Omental fat pad (tissue), 4 donors: ENCODE measurements at places on chromosomes 2 and 18.

DNA sequence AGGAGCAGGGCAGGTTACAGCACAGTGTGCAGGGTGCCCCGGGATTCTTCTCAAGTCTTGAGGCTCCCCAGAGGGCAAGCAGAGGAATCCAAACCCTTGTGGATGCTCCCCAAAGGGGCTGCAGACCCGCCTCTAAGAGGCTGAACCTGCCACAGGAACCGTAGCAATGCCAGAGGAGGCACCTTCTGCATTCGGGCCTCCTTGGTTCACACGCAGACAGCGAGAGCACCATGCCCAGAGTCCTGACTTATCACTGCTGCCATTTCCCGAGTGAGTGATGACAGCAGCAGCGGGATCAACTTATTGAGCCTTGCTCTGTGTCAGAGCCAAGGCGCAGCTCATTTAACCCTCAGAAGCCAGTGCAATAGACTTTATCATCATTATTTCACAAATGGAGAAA lies 203.5 kb downstream of the CTIF start:
- DNase-seq: no peak

DNA sequence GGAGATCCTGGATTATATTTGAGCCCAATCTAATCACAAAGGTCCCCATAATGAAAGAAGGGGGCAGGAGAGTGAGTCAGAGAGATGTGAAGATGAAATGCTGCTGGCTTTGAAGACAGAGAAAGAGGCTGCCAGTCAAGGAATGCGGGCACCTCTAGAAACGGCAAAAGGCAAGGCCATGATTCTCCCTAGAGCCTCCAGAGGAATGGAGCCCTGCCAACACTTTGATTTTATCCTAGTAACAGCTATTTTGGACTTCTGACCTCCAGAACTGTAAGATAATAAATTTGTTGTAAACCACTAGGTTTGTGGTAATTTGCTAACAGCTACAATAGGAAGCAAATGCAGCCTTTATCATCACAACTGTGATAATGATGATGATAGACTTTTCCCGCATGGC lies 32.9 kb downstream of the LBH start:
- DNase-seq: no peak

GRCh38 chr2:232970051-232970450 lies 43.0 kb downstream of the NGEF start:
- DNase-seq: no peak

DNA sequence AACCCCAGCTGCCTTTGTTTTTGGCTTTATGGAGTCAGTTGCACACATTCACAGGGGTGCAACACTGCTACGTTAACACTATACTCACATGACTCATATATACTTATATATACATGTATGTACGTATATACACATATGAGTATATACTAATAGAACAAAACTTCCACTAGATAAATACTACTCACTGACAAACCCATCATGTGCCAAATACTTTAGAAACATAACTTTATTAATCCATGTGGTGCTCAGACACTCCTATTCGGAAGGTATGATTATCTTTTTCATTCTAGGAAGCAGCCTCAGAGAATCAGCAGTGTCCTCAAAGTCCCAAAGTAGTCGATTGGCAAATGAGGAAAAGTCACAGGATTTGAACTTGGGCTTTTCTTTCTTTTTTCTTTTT lies 7.9 kb downstream of the PMAIP1 start:
- no peak for DNase-seq

- DNase-seq: no peak
These were observed 15.6 kb upstream of the PPM1B start for GRCh38 chr2:44152865-44153669.
